ENCODE measurements at places on chromosomes 5 and 9.

DNA sequence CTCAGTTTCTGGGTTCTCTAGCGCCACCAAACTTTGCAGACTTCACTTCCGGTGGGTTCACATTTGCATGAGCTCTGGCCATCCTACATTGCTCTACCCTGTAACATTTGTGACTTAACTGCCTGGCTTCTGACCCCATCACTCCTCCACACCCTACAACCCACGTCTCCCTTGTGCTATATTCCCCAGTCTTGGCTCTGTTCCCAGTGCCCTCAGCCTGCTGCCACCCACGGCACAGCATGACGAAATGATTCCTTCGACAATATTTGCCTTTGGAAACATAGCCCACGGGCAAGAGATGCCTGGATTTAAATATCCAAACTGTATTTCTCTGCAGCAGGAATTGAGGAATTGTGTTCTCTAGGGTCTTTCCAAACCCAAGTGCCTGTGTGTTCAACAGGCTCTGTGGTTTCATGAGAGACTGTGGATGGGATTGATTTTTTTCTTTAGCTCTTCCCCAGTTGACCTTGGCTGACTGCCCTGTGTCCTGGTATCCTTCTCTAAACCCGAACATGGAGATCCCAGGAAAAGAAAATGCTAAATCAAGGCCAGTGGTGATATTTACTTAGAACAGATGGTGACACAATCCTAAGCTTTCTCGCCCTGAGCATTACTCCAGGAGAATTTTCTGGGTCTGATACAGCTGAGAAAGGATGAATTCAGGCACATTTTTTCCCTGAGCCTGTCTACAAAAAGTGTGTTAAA is 44.4 kb upstream of the GRIA1 start:
- DNase-seq = peak; percentile 16

DNA sequence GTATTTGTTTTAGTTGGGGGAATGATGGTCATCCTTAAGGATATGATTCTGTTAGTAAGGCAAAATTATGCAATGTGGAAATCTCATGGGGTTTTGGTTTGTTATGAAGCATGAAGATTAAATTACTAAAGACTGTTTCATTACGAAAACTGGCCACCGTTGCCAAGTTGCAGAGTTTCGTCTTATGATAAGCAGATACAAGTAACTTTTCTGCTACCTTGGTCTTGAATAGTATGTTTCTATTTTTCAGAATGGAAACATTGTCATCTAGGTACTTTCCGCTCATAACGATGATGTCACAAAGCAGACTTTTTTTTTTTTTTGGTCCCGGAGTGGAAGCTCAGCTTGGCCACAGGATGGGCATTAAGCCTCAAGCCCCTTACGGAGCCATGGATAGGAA is 4.2 kb downstream of the CCNI2 start:
- DNase-seq = no peak

GRCh38 chr9:131670247-131671132 is 69.4 kb downstream of the RAPGEF1 start:
- DNase-seq = no peak

GRCh38 chr9:20474496-20474895 is 147.8 kb downstream of the MLLT3 start:
- no peak for DNase-seq

- DNase-seq = no peak
These were observed 162.5 kb downstream of the HSPA4 start for GRCh38 chr5:133214153-133214820.

GRCh38 chr5:72376381-72376780 is 56.2 kb downstream of the PTCD2 start:
- no peak for DNase-seq

DNA sequence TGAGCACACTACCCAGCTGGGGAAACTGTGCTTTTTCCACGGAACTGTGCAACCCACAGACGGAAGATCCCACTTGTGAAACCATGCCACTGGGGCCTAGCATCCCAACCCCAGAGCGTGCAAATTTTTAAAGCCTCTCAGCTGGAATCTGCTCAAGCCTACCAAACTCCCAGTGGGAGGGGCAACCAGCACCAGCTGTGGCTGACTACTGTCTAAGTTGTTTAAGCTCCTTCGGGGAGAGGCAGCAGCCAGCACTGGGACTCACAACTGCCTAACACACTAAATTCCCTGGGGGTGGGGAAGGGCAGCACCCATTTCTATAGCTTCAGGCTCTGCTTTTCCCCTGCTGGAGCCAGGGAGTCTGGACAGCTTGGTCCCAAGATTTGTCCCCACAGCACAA is 287.6 kb upstream of the MSX2 start:
- no peak for DNase-seq

GRCh38 chr9:113940077-113940476 is 64.0 kb downstream of the ZNF618 start:
- no peak for DNase-seq

DNA sequence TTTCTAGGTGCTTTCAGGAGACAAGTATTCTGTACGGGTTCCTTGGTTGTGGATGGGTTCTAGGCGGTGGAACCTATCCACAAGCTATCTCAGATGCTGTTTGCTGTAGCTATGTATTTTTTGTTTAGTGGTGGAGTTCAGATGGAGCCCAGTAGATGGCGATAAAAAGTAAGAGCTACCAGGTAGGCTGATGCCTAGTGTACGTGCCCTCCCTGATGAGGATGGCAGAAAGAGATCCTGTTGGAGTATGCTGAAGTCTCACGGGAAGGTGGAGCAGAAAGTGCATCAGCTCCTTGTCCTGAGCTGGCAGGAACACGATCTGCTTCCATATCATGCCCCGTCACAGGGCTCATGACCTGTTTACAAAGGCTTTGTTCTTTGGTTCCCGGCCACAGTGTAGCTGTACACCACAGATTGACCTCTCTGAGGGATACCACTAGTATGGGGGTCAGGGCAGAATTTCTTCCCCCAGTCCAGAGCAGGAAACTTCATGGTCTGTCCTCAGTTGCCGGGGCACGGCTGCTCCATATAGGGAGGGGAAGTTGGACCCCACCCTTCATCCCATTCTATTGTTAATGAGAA is 12.6 kb upstream of the UGT3A2 start:
- DNase-seq = peak; percentile 77

- DNase-seq = no peak
These were observed 26.2 kb downstream of the DMRT3 start for GRCh38 chr9:1002678-1003077.

- peak; percentile 29 for DNase-seq
These were observed 13.2 kb downstream of the CMYA5 start for GRCh38 chr5:79702606-79703380.

- no peak for DNase-seq
These were observed 4.5 kb upstream of the IL7R start for GRCh38 chr5:35852084-35852734.

- no peak for DNase-seq
These were observed 46.2 kb upstream of the FBXW11 start for GRCh38 chr5:172052450-172053236.

GRCh38 chr5:15844871-15845270 is 334.7 kb downstream of the MARCHF11 start:
- no peak for DNase-seq

DNA sequence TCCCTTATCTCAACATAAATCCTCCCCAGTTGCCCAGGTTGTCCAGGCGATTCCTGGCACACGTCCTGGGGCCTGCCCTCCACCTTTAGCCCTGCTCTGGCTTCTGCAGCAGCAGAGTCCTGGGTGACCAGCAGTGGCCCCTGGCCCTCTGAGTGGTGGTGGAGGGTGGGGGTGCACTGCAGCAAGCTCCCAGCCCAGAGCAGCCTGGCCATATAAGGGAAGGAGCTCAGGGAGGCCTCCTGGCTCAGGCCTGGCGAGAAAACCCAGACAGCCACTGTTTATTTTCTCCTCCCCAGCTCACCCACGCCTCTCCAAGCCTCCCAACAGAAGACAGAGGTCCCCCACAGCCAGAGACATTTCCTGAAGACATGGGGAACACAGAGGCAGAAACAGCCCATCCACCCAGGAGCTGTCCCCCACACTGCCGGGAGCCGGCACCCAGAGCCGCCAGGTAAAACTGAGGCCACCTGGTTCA is 44.7 kb upstream of the IL17B start:
- peak; percentile 64 for DNase-seq

- no peak for DNase-seq
These were observed 120.1 kb downstream of the BOD1 start for GRCh38 chr5:173496129-173496882.

DNA sequence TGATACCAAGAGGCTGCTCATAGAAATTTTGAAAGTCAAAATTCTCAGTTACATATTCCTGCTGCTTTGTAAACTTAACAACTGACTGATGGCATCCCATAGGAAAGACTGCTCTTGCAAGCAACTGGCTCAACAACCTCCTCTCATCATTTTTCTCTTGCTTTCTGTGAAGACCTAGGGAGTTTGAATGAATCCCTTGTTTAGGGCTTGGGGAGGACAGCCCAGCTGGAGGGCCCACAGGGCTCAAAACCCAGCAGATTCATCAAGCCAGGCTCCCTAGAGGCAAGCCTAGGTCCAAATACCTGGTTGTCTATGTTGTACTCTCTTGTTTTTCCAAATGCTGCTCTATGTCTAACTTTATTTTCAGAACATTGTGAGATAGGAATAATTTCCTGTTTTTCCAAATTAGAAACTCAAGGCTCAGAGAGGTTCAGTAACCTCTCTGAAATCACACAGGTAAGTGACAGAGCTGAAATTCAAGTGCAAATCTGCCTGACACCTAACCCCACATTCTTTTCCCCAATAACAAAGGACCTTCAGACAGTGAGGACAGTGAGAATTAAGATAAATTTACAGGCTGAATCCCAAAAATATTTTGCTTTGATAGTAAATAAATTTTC is 558.9 kb upstream of the KLF4 start:
- no peak for DNase-seq

- peak; percentile 12 for DNase-seq
These were observed 51.0 kb upstream of the EGFLAM start for GRCh38 chr5:38207343-38207742.

DNA sequence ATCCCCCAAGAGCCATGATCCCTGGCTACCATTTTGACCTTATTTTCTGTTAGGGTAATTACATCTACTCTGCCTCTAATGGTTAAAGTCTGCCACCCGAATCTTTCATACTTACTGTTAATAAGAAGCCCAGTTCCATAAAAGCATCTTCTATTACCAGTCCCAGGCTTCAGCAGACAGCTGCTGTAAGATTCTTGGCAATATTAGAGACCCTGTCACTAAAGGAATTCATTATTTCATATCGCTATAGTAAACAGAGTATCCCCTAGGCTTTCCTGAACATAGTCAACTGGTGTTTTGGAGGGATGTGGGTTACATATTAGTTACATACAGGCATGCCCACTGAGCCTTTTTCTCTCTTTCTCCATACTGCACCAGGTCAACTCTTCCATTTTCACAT is 608.7 kb upstream of the SEMA6A start:
- DNase-seq = no peak

DNA sequence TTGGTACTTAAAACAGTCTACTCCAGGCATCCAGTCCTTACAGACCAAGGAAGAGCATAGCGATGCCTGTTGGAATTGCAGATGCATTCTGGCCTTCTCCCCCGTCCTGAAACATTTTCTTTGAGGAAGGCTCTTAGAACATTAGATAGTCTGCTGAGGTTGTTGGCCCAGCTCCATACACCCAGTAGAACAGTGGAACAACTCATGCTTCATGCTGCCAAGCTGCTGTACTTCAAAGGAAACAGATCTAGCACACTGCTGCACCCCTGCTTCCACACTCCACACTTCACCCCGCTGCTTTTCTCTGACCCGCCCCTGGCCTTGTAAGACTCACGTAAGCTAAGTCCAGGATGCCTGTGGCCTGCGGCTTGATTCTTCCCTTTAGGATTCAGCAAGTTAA is 33.4 kb upstream of the NCS1 start:
- peak; percentile 78 for DNase-seq

- DNase-seq = no peak
These were observed 45.6 kb upstream of the TLE4 start for GRCh38 chr9:79526149-79526672.

DNA sequence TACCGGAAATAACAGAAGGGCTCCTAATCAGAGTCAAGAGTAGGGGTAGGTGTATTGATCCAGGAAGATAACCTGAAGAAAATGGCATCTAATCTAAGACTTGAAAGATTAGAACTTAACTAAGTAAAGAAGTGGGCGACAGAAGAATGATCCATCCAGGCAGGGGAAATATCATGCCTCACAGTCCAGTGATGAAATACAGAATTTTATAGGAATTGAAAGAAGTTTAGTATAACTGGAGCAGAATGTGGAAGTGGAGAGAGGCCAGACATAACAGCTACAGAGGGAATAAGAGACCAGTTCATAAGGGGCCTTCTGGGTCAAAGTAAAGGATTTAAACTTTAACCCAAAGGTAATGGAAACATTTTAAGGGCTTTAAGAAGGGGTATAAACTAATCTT is 42.2 kb downstream of the ERP44 start:
- no peak for DNase-seq

DNA sequence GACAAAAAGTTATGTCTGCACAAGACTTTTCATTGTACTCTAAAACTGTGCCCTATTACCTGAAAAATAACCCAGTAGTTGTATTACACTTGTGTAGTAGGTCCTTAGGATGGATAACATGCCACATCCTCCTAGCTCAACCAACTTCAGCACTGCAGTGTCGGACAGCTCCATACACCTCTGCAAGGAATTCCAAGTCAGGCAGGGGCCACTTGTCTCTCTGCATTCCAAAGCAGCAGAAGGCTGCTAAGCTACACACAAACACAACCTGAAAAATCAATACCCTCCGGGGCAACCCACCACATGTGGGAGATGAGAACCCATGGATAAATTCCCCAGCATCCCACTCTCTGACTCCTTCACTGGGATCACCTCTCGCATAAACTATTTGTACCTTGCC is 50.2 kb downstream of the MED10 start:
- peak; percentile 64 for DNase-seq

DNA sequence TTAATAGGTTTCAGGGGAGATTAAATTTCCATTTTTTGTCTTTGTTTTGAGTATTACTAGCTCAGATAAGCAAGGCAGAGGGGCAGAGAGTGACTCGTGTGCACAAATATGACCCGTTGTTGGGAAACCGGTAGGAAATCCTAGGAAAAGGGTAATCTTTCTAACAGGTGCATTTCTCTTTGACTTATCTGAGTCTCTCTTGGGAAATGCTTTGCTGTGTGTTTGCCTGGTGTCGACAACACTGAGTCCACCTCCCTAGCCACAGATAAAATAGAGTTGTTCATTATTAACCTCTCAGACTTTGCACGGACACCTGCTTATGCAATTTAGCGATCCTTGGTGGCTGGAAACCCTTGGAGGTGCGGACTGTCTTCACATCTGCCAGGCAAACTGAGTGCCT is 164.2 kb downstream of the FGF1 start:
- peak; percentile 67 for DNase-seq

- no peak for DNase-seq
These were observed 8.4 kb downstream of the SPEF2 start for GRCh38 chr5:35626108-35626507.

GRCh38 chr9:94056442-94056974 is 27.8 kb upstream of the PTPDC1 start:
- DNase-seq = peak; percentile 12

- DNase-seq = no peak
These were observed 116.0 kb upstream of the LPCAT1 start for GRCh38 chr5:1639757-1640156.

DNA sequence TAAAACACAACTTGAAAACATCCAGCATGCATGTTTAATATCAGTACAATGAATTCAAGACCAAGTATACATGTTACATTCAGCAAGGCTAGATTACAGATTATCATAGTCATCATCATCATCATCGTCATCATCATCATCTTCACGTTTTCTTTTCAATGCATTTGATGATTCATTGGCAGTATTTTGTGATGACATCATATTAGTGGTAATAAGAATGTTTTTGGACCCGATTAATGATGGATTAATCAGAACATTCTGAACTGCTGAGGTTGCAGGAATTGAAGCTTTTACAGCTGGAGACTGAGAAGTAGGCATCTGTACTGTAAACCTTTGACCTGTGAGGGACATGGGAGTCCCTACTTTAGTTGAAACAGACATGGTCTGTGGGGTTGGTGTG is 4.5 kb downstream of the AK6 start:
- DNase-seq = no peak
